HCT116 (cell line): ENCODE measurements at places on chromosomes 2 and 18. TPM values are rescaled to one million over a fixed set of nuclear protein-coding genes. Genes with fewer than 3 reads are reported as not detected.

Gene NAT8
- not detected for total RNA-seq

Gene MLPH
- total RNA-seq: 81.4 TPM

Gene GPN1
- 34.3 TPM for total RNA-seq

Gene SERPINB4
- not detected for total RNA-seq

Gene AOX1
- 0.71 TPM for total RNA-seq

Gene CD28
- 0.37 TPM for total RNA-seq

Gene SDC1
- total RNA-seq: 32.0 TPM

Gene CHRNG
- total RNA-seq: not detected

Gene GCFC2
- 20.1 TPM for total RNA-seq

Gene PLEK
- total RNA-seq: 0.22 TPM

Gene RSAD2
- not detected for total RNA-seq

Gene SLC11A1
- 0.42 TPM for total RNA-seq

Gene HOXD9
- total RNA-seq: not detected

Gene MYO1B
- total RNA-seq: 51.7 TPM

Gene CTDP1
- 24.9 TPM for total RNA-seq

Gene PSMA8
- not detected for total RNA-seq

Gene SP140
- 2.6 TPM for total RNA-seq

Gene RNF25
- 23.4 TPM for total RNA-seq

Gene TYW5
- total RNA-seq: 7.7 TPM

Gene SPOPL
- total RNA-seq: 48.3 TPM

Gene CHRND
- not detected for total RNA-seq

Gene TMEM178A
- total RNA-seq: 1.3 TPM

Gene ATP6V1C2
- total RNA-seq: 2.0 TPM

Gene SNRPD1
- 134 TPM for total RNA-seq

Gene LCT
- 0.12 TPM for total RNA-seq

Gene NOL4
- not detected for total RNA-seq

Gene ING5
- total RNA-seq: 45.9 TPM

Gene MRPS5
- total RNA-seq: 70.6 TPM

Gene C18orf54
- total RNA-seq: 10.0 TPM

Gene ST8SIA3
- total RNA-seq: not detected

Gene RAD51AP2
- 0.10 TPM for total RNA-seq

Gene PNPT1
- total RNA-seq: 31.7 TPM

Gene FBXO41
- 34.9 TPM for total RNA-seq

Gene CD8A
- total RNA-seq: 0.76 TPM

Gene ZDBF2
- total RNA-seq: 9.2 TPM

Gene LGALSL
- total RNA-seq: 14.2 TPM

Gene HJURP
- total RNA-seq: 64.1 TPM

Gene CFC1
- total RNA-seq: not detected

Gene CFAP221
- total RNA-seq: 0.96 TPM

Gene METTL8
- 34.4 TPM for total RNA-seq

Gene ALK
- total RNA-seq: not detected

Gene CCDC74B
- 3.2 TPM for total RNA-seq

Gene PPP1R1C
- 17.8 TPM for total RNA-seq

Gene IFIH1
- 7.0 TPM for total RNA-seq

Gene SCTR
- not detected for total RNA-seq

Gene RGPD3
- total RNA-seq: 0.15 TPM

Gene SOX11
- total RNA-seq: 0.02 TPM

Gene OR6B2
- total RNA-seq: not detected

Gene GPATCH11
- total RNA-seq: 5.5 TPM

Gene SERPINB7
- total RNA-seq: not detected

Gene SCG2
- 19.8 TPM for total RNA-seq
